ENCODE measurements at places on chromosomes 16 and 17. TPM values are rescaled to one million over a fixed set of nuclear protein-coding genes. Genes with fewer than 3 reads are reported as not detected.

OTOP2 gene
- total RNA-seq, result not detected

IL4R gene
- total RNA-seq, result 33.2 TPM

MAF gene
- total RNA-seq, result 0.40 TPM

WNT3 gene
- total RNA-seq, result 1.9 TPM

CPNE7 gene
- 5.7 TPM for total RNA-seq

FOXO3B gene
- 3.9 TPM for total RNA-seq

HOXB5 gene
- not detected for total RNA-seq

GDPD3 gene
- total RNA-seq, result 0.81 TPM

UNC13D gene
- total RNA-seq, result 7.6 TPM

TVP23A gene
- not detected for total RNA-seq

TEX14 gene
- total RNA-seq, result under 0.01 TPM

IRF8 gene
- not detected for total RNA-seq

CHAD gene
- not detected for total RNA-seq

C17orf107 gene
- total RNA-seq, result 0.92 TPM

SLC5A2 gene
- total RNA-seq, result not detected

CNTNAP1 gene
- 30.9 TPM for total RNA-seq

EFNB3 gene
- 0.07 TPM for total RNA-seq

PYDC1 gene
- total RNA-seq, result not detected

SCIMP gene
- total RNA-seq, result not detected

FBXL16 gene
- total RNA-seq, result 0.20 TPM

CACNA1H gene
- total RNA-seq, result 0.07 TPM

WNK4 gene
- total RNA-seq, result 0.33 TPM

ANKFN1 gene
- total RNA-seq, result 0.42 TPM

CIITA gene
- 0.07 TPM for total RNA-seq

ZNF594 gene
- total RNA-seq, result 2.0 TPM

C1QL1 gene
- 0.20 TPM for total RNA-seq

C16orf90 gene
- not detected for total RNA-seq

DUSP14 gene
- total RNA-seq, result 33.2 TPM

CENPN gene
- 81.7 TPM for total RNA-seq

NPIPB5 gene
- 61.2 TPM for total RNA-seq

ABCA6 gene
- 100 TPM for total RNA-seq

VTN gene
- 0.46 TPM for total RNA-seq

SRCIN1 gene
- total RNA-seq, result 0.07 TPM

KCNJ18 gene
- not detected for total RNA-seq

LGALS9 gene
- total RNA-seq, result 7.2 TPM

RGS9 gene
- 1.1 TPM for total RNA-seq

MRPL45 gene
- total RNA-seq, result 40.2 TPM

FAM20A gene
- not detected for total RNA-seq

LITAFD gene
- total RNA-seq, result not detected

ENKD1 gene
- total RNA-seq, result 21.9 TPM

KRTAP3-3 gene
- not detected for total RNA-seq
